ENCODE measurements at places on chromosomes 2 and 18.

DNA sequence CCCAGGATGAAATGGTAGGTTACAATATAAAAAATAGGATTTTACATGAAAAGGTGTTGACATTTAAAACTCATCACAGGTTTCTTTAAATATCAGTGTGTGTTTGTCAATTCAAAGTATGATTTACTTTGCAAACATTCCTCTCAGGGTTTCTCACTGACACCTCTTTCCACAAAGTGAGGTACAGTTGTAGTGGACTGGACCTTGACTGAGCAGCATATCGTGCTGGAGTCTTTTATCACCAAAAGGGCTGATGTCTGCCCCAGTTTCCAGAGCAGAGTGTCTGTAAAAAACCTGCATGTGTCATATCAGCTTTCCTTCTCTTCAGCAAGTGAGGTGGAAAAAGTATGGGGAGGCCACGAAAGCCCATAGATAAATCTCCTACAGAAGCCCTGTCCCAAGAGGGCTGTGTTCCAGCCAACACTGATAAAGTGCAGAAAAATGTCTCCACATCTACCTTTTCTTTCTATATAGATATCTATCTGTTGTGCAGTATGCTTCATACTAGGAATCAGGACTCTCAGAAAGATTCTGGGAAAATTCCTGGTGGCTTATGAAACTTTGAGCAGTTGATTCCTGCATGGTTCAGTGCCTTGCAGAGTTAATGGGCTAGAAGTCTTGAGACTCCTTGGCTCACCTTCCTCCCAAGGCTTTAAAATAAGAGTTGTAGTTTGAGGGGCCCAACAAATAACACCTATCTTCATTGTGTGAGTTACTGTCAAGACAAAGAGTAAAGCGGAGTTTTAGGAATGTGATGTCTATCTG, 6.9 kb downstream of the ACYP2 start:
- DNase-seq, result no peak

- peak; percentile 67 for DNase-seq
Measured at GRCh38 chr2:109185338-109185737, 56.3 kb downstream of the SH3RF3 start.

DNA sequence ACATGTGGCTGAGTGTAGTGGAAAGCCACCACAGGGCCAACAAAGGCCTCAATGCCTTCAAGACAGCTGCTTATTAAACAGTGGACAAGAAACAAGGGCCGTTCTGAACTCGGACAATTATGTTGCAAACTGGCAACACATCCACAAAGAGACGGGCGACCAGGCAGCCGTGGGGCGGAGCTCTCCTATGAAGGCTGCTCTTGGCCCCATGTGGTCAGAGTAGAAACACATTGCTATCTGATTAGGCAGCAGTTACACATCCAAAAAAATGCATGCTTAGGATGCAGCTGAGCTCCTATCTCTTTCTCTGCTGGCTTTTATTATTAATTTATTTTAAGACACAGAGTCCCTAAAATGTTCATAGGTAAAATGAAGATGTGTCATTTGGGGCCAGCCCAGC, 163.4 kb downstream of the TMEM163 start:
- no peak for DNase-seq

- peak; percentile 86 for DNase-seq
Measured at GRCh38 chr2:30115141-30115980, 31.4 kb upstream of the YPEL5 start.

DNA sequence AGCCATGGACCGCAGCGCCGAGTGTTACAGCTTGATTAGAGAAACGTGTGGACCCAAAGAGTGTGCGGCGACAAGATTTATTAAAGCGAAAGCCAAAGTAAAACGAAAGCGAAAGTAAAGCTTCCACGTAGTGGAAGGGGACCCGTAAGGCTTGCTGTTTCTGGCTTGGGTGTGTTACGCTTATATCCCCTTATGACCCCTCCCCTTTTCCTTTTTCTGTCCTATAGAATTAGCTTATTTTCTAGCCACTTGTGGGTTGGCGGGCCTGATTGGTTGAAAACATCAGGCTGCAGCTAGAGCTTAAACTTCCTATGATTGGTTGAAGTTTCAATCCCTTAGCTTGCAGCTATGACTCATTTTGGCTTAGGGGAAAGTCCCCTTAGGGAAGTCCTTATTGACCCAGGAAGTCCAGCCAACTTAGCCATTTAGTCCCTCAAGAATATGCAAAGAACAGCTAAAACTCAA, 969.7 kb downstream of the DCDC2C start:
- no peak for DNase-seq

- no peak for DNase-seq
Measured at GRCh38 chr18:61898640-61899101, 5.9 kb upstream of the RNF152 start.

- no peak for DNase-seq
Measured at GRCh38 chr2:32716598-32716997, 88.7 kb downstream of the TTC27 start.

DNA sequence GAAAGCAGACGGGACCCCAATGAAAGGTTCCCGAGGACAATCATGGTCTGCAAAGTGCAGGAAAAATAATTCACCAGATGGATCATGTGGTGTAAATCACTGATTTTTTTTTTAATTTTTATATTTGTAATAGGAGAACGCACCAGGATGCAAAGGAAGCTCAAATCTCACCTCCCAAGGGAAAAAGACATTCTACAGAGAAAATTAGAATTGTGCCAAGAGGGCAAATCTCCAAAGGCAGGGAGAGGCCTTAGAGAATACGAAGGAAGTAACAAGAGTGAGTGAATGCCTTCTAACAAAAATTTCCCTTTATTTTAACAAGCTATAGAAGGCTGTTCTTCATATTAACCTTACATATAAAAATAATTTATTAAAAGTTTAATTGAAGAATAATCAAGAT, 90.9 kb downstream of the ANKRD44 start:
- DNase-seq, result no peak

DNA sequence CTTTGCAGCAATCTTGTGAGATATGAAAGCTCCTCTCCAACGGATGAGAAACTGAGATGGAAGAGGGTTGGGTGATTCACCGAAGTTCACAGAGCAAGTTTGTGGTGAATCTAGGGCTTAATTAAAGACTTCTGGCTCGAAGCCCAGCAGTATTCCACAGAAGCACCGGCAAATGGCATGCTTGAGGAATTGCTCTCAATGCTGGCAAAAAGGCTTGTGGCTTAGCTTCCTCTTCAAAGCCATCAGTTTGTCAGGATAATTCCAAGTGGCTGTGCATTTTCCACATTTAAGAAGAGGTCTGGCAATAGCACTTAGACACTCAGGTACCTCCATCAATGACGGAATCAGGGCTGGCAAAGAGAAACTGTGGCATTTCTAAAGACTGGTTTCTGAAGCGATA, 98.7 kb upstream of the SLC66A3 start:
- peak; percentile 92 for DNase-seq

- DNase-seq, result peak; percentile 13
Measured at GRCh38 chr18:73199151-73199550, 331.4 kb upstream of the NETO1 start.

Data from astrocyte of the spinal cord (primary cell).